ENCODE measurements at places on chromosomes 1 and 21. TPM values are rescaled to one million over a fixed set of nuclear protein-coding genes. Genes with fewer than 3 reads are reported as not detected.
A peak's percentile ranks its signal among the peaks of the same experiment; 100 is the strongest.

FCRL2 gene
- 0.51 TPM for total RNA-seq

FMO3 gene
- total RNA-seq, result 0.51 TPM

DNA sequence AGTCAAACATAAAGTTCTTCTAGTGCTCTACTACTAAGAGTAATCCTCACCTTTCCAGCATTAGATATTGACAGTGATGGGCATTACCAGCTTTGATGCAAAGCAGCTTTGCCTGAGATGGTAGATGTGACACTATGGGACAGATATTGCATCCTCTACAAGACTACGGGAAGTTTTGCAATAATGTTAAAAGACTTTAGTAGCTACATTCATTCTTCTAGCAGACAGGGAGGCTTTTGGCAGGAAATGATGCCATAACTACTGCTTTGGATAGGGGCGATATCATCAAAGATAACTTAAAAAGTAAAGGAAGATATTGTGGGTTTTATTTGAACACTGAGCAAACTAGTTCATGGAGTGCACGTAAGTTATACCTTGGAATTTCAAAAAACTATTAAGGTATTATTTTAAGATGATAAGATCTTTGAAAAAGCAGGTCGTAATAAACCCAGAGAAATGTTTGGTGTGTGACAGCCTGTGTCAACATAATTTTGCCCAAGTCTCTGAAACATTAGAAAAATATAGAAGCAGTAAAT lies 368.3 kb upstream of the TMPRSS15 start:
- no peaks in the 10 kb centered on the region for H3K27me3 ChIP-seq
- no peak overlapping the region for H3K4me3 ChIP-seq
- no peak overlapping the region for H3K27ac ChIP-seq
- H3K36me3 ChIP-seq, result no peaks in the 10 kb centered on the region

- H3K4me1 ChIP-seq, result no peaks in the 10 kb centered on the region
- H3K27ac ChIP-seq, result no peak overlapping the region
- DNase-seq, result no peak
- H3K27me3 ChIP-seq, result no peaks in the 10 kb centered on the region
- no peaks in the 10 kb centered on the region for H3K36me3 ChIP-seq
Measured at GRCh38 chr1:18805150-18805879, 54.1 kb downstream of the TAS1R2 start.

DNA sequence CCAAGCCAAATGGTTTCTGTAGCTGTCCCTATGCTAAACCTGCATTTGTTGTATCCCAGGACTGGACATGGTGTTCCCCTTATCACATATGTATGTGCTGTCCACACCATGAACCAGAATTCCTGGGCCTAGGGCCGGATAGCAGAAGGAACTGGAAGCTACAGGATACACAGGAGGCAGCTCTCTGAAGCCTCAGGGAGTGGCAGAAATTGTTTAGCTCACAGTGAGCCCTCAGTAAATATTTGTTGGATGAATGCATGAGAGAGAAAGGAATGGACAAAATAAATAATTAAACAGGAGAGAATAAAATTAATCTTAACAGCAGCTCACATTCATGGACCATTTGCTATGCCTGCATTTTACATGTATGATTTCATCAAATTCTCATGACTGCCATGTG lies 2.1 kb downstream of the NIPAL3 start:
- no peaks in the 10 kb centered on the region for H3K27me3 ChIP-seq
- peaks cover 4% of the 10 kb centered on the region for H3K4me1 ChIP-seq
- no peaks in the 10 kb centered on the region for H3K36me3 ChIP-seq
- H3K27ac ChIP-seq, result no peak overlapping the region
- DNase-seq, result no peak
- H3K4me3 ChIP-seq, result no peak overlapping the region

DNA sequence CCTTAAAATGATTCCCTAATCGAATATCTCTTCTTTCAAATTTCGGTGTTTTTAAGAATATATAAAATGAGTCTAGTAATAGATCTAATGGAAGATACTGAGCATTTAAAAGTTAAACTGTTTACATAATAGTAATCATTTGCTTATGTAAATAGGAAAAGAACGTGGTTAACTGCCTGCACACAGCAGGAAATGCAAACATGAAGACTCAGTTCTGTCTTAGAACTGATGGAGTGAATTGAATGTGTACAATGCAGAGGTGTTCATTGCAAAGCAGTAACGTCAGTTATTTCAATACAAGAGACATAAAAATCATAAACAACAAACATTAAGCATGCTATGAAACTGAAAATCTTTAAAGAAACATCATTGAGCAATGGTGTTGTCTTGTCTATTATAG lies 359.4 kb upstream of the ADAMTS5 start:
- H3K4me1 ChIP-seq, result no peaks in the 10 kb centered on the region
- DNase-seq, result no peak
- H3K4me3 ChIP-seq, result no peak overlapping the region
- H3K27ac ChIP-seq, result no peak overlapping the region
- no peaks in the 10 kb centered on the region for H3K36me3 ChIP-seq

DNA sequence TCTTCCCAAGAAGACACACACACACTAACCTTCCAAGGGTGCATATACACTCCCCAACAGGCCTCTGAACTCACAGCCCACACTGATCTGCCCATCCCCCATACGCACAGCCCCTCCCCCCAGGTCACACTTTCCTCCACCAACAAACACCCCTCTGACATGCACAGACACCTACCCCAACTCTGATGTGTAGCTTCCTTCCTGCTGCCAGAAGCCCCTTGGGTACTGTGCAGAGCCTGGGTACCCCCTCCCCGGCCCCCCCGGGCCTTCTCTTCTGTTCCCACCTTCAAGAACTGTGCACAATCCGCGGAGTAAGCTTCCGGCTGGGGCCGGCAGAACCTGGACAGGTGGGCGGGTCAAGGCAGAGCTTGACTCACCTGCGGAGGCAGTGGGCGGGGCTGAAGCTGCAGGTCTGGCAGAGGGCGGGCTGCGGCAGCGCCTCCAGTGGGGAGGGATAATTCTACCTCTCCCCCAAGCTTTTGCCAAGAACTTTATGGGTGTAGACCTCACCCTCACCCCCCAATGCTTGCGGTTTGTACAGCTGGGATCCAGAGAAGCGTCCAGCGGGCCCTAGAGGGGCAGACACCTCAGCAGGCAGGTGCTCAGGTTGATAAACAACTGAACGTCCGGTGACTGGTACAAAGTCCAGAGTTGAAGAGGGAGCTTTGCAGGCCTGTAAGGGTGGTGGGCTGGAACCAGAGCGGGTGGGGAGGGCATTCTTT lies at the start of gene C1orf210:
TSS of gene C1orf210 (minus strand) at position 313 of the 722 bp plus-strand sequence. CDS start 2,311 bp downstream, outside the sequence.
- no peak within 1 kb of the TSS for H3K27ac ChIP-seq
- no peaks in the 10 kb centered on the region for H3K4me1 ChIP-seq
- no peak for DNase-seq
- no peaks in the 10 kb centered on the region for H3K27me3 ChIP-seq
- no peaks in the 10 kb centered on the region for H3K36me3 ChIP-seq

DNA sequence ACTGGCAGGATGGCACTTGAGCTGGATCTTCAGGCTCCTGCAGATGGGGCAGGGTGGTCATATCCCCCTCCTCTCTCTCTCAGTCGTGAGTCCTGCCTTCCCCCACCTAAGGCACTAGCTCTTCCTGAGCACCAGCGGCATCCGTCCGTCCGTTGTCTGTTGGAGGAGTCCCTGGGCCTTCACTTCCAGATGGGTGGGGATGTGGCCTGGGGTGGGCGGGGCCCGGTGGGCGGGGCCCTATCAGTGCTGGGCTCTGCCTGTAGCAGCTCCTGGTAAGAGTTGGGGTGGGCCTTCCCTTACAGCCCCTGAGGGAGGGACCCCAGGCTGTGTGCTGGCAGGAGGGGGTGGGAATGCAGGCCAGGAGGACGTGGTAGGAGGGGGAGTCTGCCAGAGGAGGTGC lies 10.3 kb downstream of the LDLRAD2 start:
- no peak overlapping the region for H3K27ac ChIP-seq
- H3K4me1 ChIP-seq, result no peaks in the 10 kb centered on the region
- no peak for DNase-seq
- no peaks in the 10 kb centered on the region for H3K36me3 ChIP-seq
- H3K4me3 ChIP-seq, result no peak overlapping the region

DNA sequence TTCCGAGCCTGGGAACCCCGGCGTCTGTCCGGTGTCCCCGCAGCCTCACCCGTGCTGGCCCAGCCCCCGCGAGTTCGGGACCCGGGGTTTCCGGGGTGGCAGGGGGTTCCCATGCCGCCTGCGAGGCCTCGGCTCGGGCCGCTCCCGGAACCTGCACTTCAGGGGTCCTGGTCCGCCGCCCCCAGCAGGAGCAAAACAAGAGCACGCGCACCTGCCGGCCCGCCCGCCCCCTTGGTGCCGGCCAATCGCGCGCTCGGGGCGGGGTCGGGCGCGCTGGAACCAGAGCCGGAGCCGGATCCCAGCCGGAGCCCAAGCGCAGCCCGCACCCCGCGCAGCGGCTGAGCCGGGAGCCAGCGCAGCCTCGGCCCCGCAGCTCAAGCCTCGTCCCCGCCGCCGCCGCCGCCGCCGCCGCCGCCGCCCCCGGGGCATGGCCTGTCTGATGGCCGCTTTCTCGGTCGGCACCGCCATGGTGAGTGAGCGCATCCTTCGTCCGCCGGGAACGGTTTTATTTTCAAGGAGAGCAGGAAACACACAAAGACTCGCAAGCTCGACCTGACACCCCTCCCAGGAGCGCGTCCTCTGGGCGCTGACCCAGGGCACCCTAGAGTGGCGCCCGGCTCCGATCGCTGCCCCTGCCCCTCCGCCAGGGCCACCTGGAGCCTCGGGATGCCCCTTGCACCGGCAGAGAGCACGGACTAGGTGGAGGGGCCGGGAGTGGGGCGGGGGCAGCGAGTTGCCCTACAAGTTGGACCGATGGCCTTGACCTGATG lies at the start of gene ABCG1:
TSS of gene ABCG1 (plus strand) at position 305 of the 770 bp plus-strand sequence. CDS start at position 428, 123 bp downstream.
- no peaks in the 10 kb centered on the region for H3K4me1 ChIP-seq
- peak within 1 kb of the TSS; percentile 44 for H3K27ac ChIP-seq
- H3K36me3 ChIP-seq, result no peaks in the 10 kb centered on the region
- no peaks in the 10 kb centered on the region for H3K27me3 ChIP-seq
- no peak for DNase-seq

- no peaks in the 10 kb centered on the region for H3K27me3 ChIP-seq
- H3K4me3 ChIP-seq, result no peak overlapping the region
- H3K27ac ChIP-seq, result no peak overlapping the region
- no peak for DNase-seq
Measured at GRCh38 chr1:228037401-228038386, 30.9 kb downstream of the WNT3A start.

Measured in uterus (tissue), 4 donors.